Activated naive CD8-positive, alpha-beta T cell treated with anti-CD3 and anti-CD28 coated beads for 36 hours (primary cell): ENCODE measurements at places on chromosomes 6 and 20. TPM values are rescaled to one million over a fixed set of nuclear protein-coding genes. Genes with fewer than 3 reads are reported as not detected.

Gene RIPOR2
- 75.2 TPM for total RNA-seq

Gene ADGRB3
- total RNA-seq, result not detected

Gene MYB
- 36.6 TPM for total RNA-seq

Gene MPIG6B
- 0.16 TPM for total RNA-seq

Gene MDFI
- total RNA-seq, result not detected

Gene DEFB118
- total RNA-seq, result not detected

Gene PTCHD4
- not detected for total RNA-seq

Gene LY86
- 1.2 TPM for total RNA-seq

Gene HEY2
- total RNA-seq, result not detected

Gene HDGFL1
- total RNA-seq, result not detected

Gene SLC17A3
- total RNA-seq, result not detected

Gene AURKA
- 85.1 TPM for total RNA-seq

Gene MEP1A
- not detected for total RNA-seq

Gene OLIG3
- 0.10 TPM for total RNA-seq

Gene ALDH5A1
- total RNA-seq, result 18.2 TPM

Gene STK38
- total RNA-seq, result 23.1 TPM

Gene ADAT2
- total RNA-seq, result 31.6 TPM

Gene SMOC2
- total RNA-seq, result not detected

Gene C6orf132
- 0.18 TPM for total RNA-seq

Gene ARG1
- not detected for total RNA-seq

Gene CD83
- total RNA-seq, result 45.0 TPM

Gene NKX2-2
- total RNA-seq, result not detected

Gene CST7
- 44.7 TPM for total RNA-seq
